ENCODE measurements at places on chromosomes 1 and 21. TPM values are rescaled to one million over a fixed set of nuclear protein-coding genes. Genes with fewer than 3 reads are reported as not detected.

Gene FCRL2
- 1.6 TPM for total RNA-seq

Gene OR10J1
- total RNA-seq, result not detected

DNA sequence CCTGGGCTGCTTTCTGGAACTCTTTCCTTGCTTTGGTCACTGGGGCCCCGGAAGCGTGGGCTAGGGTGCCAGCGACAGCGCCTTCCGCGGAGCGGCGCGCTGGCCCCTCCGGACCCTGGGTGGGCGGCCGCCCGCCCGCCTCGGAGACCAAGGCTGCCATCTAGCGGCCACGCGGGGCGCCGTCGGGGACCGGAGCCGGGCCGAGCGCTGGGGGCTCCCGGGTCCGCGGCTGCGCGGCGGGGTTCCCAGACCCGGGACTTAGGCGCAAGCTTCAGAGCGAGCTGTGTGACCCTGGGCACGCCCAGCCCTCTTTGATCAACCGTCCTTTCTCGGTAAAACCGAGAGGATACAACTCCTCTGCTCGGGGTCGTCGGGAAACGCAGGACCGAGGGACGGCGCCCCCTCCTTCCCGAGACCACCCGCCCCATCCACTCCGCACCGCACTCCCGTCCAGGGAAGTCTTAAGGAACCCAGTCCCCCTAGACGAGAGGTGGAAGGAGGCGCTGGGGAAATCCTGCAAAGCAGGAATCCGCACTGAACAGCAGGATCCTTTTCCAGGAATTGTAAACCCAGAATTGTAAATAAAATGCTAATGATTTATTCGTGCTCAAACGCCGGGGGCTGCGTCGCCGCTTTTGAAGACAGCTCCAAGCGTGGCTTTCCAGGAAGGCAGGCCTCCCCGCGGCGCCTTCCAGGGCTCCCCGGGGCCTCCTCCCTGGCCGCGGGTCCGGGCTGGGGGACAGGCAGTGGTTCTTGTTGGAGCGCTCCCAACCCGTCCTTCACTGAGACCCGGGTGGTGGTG, 41.2 kb downstream of the RRAGC start:
- peak; percentile 24 for DNase-seq

DNA sequence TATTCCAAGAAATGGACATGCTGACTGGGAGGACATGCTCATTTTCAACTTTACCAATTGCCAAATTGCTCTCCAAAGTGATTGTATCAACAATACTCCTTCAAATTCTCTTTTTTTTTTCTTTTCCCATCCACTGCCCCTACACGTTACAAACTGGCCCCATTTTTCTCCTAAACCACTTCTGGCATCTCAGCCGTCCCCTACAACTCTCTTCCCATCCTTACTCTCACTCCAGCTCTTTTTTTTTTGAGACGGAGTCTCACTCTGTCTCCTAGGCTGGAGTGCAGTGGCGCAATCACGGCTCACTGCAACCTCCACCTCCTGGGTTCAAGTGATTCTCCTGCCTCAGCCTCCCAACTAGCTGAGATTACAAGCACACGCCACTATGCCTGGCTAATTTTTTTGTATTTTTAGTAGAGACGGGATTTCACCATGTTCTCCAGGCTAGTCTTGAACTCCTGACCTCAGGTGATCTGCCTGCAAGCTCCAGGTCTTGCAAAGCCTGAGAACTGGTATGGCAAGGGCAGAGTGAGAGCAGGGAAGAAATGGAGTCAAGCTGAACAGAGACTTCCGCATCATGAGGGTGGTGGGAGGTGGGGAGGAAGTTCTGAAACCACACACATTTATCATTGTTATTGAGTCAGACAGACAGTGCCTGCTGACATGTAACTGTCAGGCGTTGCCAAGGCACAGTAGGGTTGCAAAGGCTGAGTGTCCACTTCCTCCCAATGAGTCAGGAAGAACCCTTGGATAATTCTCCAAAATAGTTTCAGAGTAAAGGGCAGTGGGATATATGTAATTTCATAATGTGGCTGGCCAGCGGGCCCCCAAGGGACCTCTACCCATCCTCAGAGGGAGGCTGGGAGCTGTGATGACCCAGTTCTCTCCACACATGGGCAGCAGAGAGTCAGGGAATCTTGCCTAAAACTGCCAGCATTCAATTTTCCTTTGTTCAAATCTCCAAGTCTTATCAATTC, 17.4 kb downstream of the CELA3A start:
- DNase-seq, result peak; percentile 45

Gene WNT4
- total RNA-seq, result not detected

GRCh38 chr1:105894006-105894405, 1162.5 kb upstream of the PRMT6 start:
- DNase-seq, result no peak

DNA sequence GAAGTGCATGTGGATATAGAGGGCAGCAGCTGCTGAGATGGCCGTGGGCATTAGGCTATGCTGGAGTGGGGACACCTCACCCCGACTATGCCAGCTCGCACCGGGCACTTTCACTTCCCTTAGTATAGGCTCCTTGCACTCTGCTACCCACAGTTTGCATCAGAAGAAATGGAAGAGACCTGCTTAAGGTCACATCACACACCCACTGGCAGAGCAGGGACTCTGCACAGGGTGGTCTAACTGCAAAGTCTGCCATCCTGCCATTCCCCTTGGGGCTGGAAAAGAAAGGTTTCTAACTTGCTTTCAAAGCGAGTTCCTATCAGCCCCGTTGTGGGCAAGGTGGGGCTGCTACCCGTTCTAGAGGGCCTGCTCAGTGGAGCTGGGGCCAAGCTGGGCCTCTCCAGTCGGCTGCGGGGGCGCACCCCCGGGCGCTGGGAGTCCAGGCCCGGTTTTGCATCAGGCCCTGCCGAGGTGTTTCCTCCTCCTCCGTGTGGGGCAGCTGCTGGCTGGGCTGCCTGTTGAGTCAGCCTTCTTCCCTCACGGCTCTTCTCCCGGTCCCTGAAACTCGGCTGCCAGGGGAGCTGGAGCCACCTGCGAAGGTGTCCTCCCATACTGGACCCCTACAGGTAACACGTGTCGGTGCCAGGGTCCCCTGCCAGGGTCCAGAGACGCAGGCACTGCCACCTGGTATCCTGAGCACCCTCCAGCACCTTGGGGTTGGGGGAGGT, at the start of gene SYTL1:
Gene SYTL1 (plus strand): TSS at position 498 of the 728 bp plus-strand sequence. CDS start 3,313 bp downstream, outside the sequence.
- DNase-seq, result peak; percentile 67

Gene LEPROT
- total RNA-seq, result 17.8 TPM

Gene PEAR1
- total RNA-seq, result 0.09 TPM

DNA sequence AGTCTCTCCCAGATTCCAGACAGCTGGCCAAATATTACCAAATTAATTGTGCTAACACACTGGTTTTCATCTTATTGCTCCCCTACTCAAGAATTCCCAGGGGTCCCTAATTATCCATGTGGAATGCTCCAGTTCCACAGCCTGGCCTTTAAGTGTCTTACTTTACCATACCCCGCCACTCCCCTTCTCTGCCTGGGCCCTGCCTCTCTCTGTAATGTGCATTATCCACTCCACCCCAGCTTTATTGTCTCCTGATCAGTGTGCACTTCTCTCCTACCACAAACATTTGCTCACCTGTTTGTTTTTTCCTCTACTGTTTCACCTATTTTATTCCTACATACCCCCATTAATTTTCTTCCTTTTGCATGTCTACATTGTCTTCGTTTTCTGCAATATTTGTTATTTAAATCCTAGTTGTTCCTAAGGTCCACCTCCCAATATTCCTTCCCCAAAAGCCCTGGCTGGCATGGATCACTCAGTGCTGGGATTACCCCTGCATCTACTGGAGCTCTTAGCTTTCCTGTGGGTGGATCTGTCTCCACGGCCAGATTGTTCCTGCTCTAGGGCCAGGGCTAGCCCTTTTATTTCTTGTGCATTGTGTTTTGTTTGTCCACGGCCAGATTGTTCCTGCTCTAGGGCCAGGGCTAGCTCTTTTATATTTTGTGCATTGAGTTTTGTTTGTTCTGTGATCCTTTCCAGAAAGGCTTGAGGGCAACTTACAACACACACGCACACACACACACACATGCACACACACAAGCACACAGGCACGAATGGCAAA, 33.4 kb upstream of the ATP1B1 start:
- no peak for DNase-seq

DNA sequence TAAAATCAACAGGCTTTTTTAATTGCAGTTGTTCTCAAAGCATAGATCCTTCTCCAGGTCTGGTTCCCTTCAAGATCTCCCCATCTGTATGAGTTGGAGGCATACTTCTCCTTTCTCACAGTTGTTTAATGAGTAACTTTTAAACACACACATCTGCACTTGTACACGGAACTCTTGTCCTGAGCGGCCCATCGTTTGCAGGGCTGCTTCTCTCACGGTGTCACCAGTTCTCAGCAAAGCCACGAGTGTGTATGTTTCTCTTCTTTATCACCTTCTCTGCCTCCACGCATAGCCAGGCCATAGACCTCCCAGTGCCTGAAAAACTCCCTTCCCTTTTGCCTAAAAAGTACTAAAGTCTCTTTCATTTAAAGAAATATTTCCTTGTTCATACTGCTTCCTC, 68.7 kb upstream of the ROR1 start:
- DNase-seq, result no peak

Gene ZNF678
- total RNA-seq, result 8.8 TPM

DNA sequence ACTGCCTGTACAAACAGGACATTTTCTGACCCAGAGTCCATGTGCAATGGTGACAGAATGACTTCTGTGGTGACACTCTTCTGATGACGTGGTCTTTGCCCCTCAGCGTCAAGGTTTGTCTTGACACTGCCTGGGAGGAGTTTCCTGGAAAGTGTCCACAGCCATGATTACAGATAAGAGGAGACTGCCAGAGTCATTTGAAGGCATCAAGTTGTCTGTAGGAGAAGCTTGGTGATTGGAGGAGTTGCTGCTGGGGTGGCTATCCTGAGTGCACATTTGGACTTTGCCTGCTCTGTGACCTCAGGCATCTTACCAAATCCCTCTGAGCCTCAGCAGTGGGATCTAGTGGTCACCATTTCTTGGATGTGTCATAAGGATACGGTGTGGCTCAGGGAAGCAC, 17.7 kb downstream of the TCHHL1 start:
- no peak for DNase-seq

DNA sequence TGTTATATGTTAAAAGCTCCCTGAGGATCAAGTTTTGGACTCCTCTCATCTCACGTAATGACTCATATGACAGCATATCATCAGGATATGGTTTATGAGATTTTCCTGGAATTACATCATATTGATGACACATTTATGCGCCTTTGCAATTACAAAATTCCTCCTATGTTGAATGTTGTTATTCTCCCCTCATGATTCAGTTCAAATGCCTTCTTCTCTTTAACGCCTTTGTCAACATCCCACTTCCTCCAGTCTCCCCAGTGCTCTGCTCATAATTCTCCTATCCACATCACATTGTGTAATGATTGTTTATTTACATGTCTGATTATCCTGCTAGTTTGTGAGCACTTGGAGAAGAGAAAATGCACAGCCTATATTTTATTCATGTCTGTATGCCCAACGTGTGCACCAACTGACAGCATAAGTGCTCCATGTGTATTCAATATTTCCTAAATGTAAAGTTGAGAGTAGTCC, 80.9 kb upstream of the BACH1 start:
- no peak for DNase-seq

Data from T-cell (primary cell).